ENCODE measurements at places on chromosomes 12 and 14. TPM values are rescaled to one million over a fixed set of nuclear protein-coding genes. Genes with fewer than 3 reads are reported as not detected.

The MYH7 gene
- total RNA-seq = not detected

The KRT82 gene
- total RNA-seq = not detected

The ASCL1 gene
- total RNA-seq = 0.48 TPM

The CRIP1 gene
- 0.51 TPM for total RNA-seq

The CFAP251 gene
- 135 TPM for total RNA-seq

The RFLNA gene
- not detected for total RNA-seq

The CCDC197 gene
- total RNA-seq = not detected
